ENCODE measurements at places on chromosomes 3 and 15.

GRCh38 chr15:26126819-26127387, 263.8 kb upstream of the ATP10A start:
- no peak for DNase-seq

GRCh38 chr15:62250978-62251377, 85.9 kb upstream of the C2CD4B start:
- DNase-seq = no peak

GRCh38 chr3:136595913-136596697, 156.1 kb downstream of the STAG1 start:
- DNase-seq = no peak

DNA sequence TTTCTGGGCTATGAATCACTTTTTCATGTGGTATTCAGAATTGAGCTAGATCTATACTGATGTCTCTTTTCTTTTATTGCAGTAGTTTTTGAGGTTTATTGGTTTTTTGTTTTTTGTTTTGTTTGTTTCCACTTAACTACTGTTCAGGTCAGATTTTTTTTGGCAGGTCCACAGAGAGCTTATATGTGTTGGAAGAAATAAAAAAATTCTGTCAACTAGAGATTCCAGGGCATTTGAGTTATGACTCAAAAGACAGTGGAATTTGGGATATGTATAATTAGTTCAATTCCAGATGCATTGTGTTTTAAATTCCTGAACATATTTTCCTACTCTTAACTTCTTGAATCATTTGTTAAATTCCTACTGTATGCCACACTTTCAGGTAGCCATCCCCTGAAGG, 727.2 kb downstream of the SI start:
- no peak for DNase-seq

GRCh38 chr3:44648564-44649229, at the start of gene ZNF35:
Gene ZNF35, plus strand, starts transcription at chr3:44648732. Its CDS starts 2,336 bp downstream, at chr3:44651068.
- no peak for DNase-seq

GRCh38 chr3:18190646-18191045, 234.5 kb downstream of the SATB1 start:
- no peak for DNase-seq

- DNase-seq = no peak
Observed at GRCh38 chr3:151301787-151302186, 14.8 kb downstream of the GPR87 start.

GRCh38 chr3:42746455-42747450, 26.3 kb downstream of the CCDC13 start:
- DNase-seq = no peak

DNA sequence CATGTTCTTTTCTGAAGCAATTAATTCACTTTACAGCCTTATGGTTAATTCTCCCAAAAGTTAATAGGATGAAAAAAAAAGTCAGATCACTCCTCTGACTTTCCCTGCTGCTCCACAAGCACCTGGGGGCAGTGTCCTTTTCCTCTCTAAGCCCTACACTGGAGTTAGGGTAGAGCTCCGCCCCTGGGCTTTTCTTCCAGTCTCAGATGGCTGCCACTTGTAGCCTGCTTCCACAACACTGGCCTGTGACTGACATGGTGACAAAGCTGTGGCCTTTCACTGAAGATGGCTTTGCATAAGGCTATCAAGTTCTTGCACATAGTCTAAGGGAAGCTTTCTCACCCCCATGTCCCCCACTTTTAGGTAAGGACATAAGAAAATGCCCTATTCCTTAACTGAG, 1.3 kb upstream of the MON1A start:
- DNase-seq = no peak
